ENCODE measurements at places on chromosomes 4 and X.

DNA sequence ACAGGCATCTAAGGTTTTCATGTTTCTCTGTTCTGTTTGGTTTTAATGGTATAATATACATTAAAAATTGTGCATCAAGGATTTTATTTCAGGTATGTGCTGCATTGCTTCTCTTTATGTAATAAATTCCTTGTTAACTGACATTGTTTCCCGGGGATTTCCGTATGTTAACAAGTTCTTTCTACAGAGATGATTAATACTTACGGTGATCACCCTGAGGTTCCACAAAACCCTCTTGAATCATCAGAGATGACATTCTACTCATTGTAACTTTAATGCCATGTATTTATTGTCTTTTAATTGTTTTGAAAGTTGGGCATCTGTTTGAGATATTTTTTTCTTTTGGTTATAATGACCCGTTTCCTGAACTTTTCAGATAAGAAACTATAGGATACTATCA lies 37.5 kb downstream of the ARHGAP10 start:
- no peak for DNase-seq

- no peak for DNase-seq
Measured at GRCh38 chrX:27998666-27999065, 17.4 kb upstream of the DCAF8L1 start.

DNA sequence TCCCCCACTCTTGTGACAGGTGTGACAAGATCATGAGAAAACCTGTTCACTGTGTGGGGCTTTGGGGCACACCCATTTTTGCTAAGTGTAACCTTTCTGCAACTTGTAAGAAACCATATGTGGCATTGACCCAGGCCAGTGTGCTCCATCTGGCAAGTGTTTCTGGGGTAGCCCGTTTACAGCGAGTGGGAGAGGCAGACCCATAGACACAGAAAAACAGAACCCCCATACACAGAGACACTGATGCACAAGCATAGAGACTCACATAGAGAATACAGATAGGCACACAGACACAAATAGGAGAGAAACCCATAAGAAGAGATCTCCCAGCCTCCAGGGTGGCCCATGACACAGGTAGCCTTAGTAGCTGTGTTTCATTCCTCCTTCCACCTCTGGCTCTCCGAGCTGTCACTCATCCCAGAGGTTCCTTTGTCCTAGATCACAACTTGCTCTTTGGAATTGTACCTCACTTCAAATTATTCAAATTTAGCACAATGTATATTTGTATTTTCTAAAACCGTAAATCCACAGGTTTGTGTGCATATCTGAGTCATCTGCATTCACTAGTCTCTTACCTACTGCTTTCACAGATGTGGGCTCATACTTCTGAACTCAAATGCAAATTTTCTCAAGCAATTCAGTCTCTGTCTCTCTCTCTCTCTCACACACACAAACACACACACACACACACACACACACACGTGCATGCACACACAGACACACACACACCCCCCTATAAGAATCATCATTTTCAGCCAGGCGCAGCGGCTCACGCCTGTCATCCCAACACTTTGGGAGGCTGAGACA lies 114.4 kb downstream of the SH3KBP1 start:
- DNase-seq = no peak

GRCh38 chrX:140274811-140275525 lies 229.9 kb downstream of the SOX3 start:
- peak; percentile 6 for DNase-seq

GRCh38 chrX:136310411-136310810 lies 9.6 kb downstream of the ADGRG4 start:
- no peak for DNase-seq

GRCh38 chr4:63105839-63106238 lies 1303.4 kb downstream of the TECRL start:
- DNase-seq = no peak

DNA sequence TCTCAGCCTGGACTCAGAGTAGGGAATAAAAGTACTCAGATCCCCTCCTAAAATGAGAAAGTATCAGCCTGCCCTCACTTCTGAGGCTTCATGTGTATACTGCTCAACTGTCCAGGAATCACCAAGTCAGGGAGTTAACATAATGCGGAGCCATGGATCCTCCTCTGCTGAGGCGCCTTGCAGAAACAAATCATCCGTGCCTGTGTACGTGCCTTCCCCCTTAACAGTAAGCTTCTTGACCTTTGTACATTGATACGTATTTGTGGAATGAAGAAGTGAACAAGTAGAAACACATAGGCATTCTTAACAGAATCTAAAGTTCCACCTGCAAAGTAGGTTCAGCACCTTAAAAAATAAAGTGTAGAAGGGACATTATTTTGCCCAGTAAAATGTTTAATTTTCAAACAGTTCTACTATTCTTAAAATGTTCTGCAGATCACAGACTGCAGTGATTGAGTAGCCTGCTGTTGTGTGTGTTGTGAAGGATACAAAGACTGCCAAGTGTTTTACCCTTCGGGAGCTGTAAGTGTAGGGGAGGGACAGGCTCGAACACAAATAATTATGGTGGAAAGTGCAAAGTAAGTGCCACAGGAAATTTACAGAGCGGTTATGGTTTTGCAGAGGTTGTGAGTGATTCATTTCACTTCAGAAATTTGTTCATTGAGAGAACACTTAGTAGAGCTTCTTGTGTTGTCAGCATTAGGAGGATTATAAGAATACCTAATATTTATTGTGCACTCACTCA lies 61.9 kb downstream of the ARHGAP10 start:
- no peak for DNase-seq

- no peak for DNase-seq
Measured at GRCh38 chrX:12953420-12953819, 21.5 kb upstream of the TMSB4X start.

DNA sequence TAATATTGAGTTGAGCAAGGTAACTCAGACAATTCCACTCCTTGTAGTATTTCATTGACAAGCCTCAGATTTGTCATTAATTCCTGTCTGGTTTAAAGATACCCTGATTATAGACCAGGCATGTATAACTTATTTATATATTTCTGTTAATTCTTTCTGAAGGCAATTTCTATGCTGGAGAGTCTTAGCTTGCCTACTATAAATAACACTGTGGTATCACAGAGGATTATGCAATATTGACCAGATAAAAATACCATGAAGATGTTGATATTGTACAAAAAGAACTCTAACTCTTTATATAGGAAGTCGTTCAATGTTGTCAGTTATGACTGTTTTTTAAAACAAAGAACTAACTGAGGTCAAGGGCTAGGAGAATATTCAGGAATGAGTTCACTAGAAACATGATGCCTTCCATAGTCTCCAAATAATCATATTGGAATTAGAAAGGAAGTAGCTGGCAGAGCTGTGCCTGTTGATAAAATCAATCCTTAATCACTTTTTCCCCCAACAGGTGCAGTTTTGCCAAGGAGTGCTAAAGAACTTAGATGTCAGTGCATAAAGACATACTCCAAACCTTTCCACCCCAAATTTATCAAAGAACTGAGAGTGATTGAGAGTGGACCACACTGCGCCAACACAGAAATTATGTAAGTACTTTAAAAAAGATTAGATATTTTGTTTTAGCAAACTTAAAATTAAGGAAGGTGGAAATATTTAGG lies 821 bp downstream of the CXCL8 start:
- no peak for DNase-seq

GRCh38 chr4:105140684-105141490 lies 5.8 kb upstream of the TET2 start:
- peak; percentile 32 for DNase-seq

DNA sequence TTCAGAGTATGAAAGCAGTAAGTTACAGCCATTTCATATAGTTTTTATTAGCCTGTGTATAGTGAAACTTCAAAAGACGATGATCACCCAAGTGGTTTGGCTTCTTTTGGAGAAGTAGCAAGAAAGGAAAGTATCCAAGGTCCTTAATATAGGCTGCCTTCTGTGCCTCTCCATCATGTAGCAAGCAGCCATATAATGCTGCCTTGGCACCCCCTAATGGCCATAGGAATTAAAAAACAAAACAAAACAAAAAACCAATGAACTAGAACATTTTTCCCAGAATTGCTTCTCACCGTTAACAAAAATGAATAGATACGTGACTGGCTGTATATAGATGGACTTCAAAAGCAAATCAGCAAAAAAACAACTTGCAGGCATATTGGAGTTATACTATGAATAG lies 18.9 kb downstream of the LAMP2 start:
- no peak for DNase-seq

GRCh38 chr4:142292231-142292630 lies 553.9 kb downstream of the INPP4B start:
- no peak for DNase-seq

- no peak for DNase-seq
Measured at GRCh38 chr4:4922441-4922840, 63.0 kb downstream of the MSX1 start.

DNA sequence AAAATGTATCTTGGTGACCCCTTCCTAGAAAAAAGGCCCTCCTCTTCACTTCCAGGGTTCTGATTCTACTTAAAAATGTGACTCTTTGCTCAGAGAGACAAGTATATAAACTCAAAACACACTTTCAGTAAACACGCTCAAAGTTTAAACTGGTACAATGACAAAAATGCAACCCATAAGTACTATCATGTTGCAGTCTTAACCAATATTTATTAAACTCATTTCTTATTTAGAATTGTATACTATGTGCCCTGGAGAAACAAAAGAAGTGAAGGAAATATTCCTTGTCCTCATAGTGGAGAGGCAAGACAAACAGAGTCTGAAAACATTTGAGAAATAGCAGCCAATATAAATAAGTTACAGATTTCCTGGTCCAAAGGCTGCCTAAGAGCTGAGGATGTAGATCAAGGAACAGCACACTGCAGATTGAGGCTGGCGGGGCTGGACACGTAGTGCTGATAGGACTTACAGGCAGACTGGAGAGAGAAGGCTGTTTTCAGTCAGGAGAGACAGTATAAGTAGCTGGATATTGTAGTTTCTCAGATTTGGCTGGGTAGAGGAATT lies 39.1 kb upstream of the ANXA3 start:
- no peak for DNase-seq

DNA sequence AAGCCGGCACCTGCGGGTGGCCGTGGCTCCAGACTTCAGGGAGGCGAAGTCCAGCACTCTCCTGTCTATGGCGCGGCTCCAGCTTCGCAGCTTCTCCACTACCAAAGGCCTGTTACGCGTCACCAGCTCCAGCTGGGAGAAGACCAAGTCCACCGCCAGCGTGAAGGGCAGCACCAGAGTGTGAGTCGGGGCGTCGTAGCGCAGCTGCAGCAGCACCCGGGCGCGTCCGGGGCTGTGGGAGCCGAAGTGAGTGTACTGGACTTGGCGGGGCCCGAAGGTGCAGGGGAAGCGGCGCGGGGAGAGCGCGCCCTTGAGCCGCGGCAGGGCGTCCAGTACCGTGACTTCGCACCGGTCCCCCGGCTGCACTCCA lies 444 bp downstream of the FREM3 start:
- DNase-seq = no peak

GRCh38 chrX:34063616-34064015 lies 68.5 kb downstream of the FAM47A start:
- no peak for DNase-seq

DNA sequence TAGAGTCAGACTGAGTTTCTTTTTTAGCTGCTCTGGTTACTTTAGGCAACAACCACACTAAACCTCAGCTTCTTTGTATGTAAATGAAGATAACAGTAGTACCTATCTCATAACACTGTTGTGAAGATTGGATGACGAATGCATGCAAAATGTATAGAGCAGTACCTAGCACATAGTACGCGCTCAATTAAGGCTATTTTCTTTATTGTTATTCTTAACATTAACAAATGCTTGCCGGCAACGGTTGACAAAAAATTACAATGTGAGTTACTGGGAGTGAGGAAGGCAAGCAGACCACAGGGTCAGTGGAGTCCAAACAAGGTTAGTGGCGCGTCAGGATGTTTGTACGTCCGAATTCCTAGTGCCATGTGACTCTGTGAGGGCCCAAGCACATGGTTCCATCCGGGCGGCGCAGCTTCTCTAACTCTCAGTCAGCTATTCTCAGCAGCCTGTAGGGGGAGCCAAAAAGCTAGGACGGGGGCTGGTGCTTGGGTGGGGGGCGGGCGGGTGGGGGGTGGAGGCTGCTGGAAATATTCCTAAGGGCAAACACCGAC lies 821 bp upstream of the NALF2 start:
- no peak for DNase-seq

DNA sequence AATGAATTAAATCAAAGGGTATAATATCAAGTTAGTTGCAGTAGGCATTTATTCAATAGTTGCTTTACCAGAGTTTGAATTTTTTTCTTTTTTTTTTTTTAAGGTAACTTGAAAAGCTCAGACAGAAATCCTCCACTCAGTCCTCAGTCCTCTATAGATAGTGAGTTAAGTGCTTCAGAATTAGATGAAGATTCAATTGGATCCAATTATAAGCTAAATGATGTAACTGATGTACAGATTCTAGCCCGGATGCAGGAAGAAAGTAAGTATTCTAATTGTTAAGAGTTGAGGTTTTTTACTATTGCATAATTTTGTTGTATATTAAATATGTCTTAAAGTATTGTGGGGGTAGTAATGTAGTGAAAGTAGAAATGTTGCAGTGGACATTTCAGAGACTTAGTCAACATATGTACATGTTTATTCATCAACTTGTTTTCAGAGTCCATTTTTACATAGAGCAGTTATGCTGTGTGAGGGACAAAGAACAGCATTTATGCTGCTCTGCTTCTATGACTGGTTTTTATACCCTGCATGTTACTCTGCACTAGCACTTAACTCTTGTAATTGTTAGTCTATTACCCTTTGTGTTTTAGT lies 38.4 kb downstream of the SLAIN2 start:
- DNase-seq = no peak

DNA sequence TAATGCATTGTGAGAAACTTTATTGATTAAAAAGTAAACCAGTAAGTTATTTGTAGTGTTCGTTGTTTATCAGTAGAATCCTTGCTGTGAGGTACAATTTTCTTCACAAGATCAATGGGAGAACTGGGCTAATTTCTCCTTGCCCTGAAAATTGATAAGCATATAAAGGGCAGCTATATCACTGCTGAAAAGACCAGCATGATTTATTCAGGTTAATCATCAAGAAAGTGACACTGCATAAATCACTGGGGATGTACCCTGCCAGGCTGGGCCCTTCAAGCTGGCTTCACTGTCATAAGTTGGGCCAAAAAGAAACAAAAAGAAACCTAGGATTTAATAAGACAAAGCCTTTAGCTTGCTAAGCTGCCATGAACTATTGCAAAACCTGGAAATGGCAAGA lies 746.7 kb downstream of the STPG2 start:
- DNase-seq = no peak

GRCh38 chr4:102586644-102587021 lies 85.5 kb downstream of the NFKB1 start:
- DNase-seq = no peak

- DNase-seq = no peak
Measured at GRCh38 chr4:41890085-41890484, 45.1 kb upstream of the TMEM33 start.

DNA sequence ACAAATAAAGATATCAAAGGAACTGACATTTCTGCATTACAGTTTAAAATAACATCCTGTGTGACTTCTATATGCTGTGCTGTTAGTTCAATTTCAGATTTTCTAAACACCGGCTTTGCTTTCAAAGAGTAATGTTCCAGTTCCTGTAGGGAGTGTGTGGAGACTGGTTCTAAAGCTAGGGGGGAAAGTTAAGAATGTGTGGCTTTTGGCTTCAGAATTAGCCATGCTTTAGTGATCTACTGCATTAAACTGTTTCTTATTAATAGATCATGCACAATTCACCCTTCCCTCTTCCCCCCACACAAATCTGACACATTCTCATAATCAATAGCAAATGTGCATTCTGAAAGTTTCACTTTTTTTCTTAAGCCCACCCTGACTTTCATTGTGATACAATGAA lies 32.0 kb upstream of the DKK2 start:
- no peak for DNase-seq

GRCh38 chr4:161186750-161187149 lies 977.0 kb downstream of the FSTL5 start:
- no peak for DNase-seq

GRCh38 chrX:150649096-150649870 lies 43.9 kb upstream of the MTMR1 start:
- peak; percentile 4 for DNase-seq

Data from AG08395 (cell line).